GM12891 (cell line): ENCODE measurements at places on chromosomes 11 and 22.
A peak's percentile ranks its signal among the peaks of the same experiment; 100 is the strongest.

DNA sequence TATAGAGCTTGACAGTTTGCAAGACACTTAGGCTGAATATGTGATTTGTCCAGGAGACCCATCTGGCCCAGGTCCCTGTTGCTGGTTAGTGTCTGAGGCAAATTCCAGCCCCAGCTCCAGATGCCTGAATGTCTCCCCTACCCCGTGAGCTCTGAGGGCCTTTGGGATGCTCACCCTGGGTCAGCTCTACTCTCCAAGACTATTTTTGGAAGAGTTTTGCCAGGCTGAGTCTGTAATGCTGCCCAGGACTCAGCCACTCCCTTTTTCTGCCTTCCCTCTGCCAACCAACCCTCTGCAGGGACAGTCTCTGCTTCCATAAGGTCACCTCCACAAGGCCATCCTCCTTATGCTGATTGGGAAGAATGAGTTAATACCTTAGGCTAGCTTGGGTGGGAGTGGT, 66.3 kb downstream of the CABIN1 start:
- DNase-seq, result no peak

- no peak for DNase-seq
Observed at GRCh38 chr11:107545101-107545514, 20.4 kb downstream of the ALKBH8 start.

GRCh38 chr11:82906931-82907330, 5.4 kb downstream of the DDIAS start:
- DNase-seq, result no peak

- no peak for DNase-seq
Observed at GRCh38 chr11:99148352-99148751, 127.6 kb downstream of the CNTN5 start.

DNA sequence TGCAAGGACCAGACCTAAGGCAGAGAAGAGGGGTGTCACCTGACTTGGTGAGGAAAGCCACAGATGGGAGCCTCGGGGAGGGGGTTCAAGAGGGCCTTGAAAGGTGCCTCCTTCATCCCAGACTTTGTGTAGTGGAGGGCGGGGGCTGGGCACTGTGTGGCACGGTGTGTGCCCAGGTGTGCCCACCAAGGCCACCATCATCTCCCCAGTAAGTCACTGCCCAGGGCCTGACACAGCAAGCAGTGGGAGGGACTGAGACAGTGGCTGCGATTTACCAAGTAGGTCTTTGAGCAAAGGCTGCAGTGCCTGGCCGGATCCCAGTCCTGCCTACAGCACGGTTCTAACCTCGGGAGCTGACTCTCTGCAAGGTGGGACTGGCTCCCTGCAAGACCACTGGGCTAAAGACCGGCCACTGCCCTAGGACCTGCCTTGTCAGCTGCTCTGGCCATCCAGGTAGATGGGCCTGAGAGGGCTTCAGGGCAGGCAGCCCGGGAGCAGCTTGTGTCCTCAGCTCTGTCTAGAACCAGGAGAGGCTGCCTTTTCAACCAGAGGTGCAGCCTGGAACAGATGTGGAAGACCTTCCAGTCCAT, 1.4 kb downstream of the OSM start:
- DNase-seq, result no peak

GRCh38 chr11:67698247-67698646, 23.8 kb upstream of the ALDH3B2 start:
- DNase-seq, result no peak

DNA sequence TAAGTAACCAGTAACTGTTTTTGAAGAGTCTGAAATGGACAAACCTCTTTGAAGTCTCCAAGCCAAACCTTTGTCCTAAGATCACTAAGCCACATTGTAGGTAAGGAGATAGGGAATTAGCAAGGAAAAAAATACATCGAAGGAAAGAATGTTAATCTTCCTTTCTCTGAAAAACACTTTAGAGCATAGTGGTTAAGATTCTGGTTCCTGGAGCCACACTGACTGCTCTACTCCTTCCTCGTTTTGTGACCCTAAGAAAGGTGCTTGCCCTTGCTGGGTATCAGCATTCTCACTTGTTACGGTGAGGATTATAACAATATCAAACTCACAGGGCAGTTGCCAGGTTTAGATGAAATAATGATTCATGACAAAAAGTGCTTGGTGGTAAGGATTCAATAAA, 104.0 kb downstream of the SIK3 start:
- no peak for DNase-seq

GRCh38 chr22:27776650-27776958, 25.0 kb downstream of the MN1 start:
- no peak for DNase-seq

DNA sequence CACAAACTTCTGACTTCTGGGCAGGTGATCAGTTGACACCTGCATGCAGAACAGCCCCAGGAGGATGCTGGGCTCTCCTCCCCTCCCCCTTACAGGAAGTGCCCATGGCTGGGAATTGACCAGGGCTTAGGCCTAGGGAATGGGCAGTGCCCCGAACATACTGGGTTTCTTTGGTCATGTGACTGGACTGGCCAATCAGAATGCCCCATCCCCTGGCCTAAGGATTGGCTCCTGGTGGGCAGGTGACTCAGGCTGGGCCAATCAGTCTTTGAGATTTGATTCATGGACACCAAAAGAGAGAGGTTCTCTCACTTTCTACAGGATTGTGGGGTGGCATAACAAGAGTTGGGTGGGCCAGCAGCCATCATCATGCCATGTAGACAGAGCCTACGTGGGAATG, 37.1 kb downstream of the MCM5 start:
- peak; percentile 58 for DNase-seq

GRCh38 chr11:57394203-57394965, 3.9 kb upstream of the PRG2 start:
- no peak for DNase-seq

DNA sequence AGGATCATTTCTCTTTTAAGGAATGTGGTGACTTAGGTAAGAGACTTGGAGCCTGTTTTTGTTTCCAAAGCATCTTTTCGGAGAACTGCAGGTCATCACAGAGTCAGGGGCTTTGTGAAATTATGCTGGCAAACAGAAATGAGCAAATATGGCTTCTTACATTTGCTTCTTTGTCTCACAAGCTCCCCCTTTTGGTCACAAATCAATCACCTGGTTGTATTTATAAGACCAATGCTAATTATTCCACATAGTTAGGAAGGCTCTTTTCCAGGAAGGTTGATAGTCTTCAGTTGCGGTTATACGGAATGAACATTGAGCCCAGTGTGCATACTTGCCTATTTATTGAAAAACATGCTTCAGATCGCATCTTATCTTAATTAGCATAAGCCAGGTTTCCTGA, 34.6 kb upstream of the CEP126 start:
- no peak for DNase-seq

DNA sequence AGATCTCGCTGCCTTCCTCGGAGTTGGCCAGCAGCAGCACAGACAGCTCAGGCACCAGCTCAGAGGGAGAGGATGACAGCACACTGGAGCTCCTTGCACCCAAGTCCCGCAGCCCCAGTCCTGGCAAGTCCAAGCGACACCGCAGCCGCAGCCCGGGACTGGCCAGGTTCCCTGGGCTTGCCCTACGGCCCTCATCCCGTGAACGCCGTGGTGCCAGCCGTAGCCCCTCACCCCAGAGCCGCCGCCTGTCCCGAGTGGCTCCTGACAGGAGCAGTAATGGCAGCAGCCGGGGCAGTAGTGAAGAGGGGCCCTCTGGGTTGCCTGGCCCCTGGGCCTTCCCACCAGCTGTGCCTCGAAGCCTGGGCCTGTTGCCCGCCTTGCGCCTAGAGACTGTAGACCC, 6.4 kb downstream of the PLA2G3 start:
- DNase-seq, result no peak

- DNase-seq, result no peak
Observed at GRCh38 chr11:127733552-127733951, 733.0 kb upstream of the KIRREL3 start.

DNA sequence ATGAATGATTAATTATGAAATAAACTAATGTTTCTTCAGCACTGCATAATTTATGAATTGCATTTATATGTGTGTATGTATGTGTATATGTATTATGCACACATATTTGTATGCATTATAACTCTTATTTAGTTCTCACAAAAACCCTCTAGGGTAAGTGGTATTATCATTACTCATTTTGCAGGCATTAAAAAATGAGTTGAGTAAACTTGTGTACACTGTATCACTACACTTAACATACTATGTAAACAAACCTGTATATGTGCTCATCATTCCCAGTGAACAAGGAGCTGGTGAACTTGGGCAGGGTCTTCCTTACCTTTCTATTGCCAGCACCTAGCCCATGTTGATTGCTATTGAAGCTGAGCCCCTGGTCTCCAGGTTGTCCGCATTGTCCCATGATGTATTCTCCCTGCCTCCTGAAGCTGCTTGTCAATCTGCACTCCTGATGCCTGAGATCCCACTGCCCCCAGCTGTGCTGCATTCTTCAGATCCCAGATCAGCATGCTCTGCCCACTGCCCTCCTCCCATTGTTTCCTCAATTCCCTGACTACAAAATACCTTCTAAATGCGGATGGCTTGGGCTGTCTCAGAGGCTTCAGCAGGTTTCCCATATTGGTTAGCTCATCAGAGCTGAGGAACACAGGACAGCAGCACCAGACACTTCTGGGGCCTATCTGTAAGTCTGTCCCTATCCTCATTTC, 267.9 kb upstream of the SESN3 start:
- no peak for DNase-seq

- no peak for DNase-seq
Observed at GRCh38 chr11:112634551-112634950, 326.7 kb upstream of the NCAM1 start.

- DNase-seq, result no peak
Observed at GRCh38 chr11:19059833-19060232, 684 bp downstream of the MRGPRX2 start.

- DNase-seq, result no peak
Observed at GRCh38 chr11:131073167-131073566, 156.9 kb upstream of the SNX19 start.

GRCh38 chr11:112000703-112001102, 24.5 kb upstream of the DLAT start:
- no peak for DNase-seq

- DNase-seq, result no peak
Observed at GRCh38 chr11:15905366-15906104, 450.8 kb downstream of the SOX6 start.

GRCh38 chr11:132551016-132551415, 981.3 kb downstream of the OPCML start:
- DNase-seq, result no peak

DNA sequence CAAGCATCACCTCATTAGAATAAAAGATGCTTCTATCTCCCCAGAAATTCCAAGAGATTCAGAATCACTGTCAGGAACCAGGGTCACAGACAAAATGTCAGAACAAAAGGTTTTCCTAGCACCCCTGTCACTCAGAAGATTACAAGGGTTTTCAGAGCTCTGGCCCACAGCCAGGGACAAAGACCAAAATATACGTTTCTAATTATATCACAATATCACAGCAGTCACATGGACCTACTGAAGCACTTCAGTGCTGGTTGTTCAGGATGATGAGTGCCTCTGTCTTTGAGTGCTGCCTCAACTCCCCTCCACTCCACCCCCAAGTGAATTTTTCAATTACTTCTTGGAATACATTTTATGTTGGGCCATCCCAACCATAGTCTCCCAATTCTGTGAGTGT, 21.9 kb upstream of the RTL6 start:
- no peak for DNase-seq

DNA sequence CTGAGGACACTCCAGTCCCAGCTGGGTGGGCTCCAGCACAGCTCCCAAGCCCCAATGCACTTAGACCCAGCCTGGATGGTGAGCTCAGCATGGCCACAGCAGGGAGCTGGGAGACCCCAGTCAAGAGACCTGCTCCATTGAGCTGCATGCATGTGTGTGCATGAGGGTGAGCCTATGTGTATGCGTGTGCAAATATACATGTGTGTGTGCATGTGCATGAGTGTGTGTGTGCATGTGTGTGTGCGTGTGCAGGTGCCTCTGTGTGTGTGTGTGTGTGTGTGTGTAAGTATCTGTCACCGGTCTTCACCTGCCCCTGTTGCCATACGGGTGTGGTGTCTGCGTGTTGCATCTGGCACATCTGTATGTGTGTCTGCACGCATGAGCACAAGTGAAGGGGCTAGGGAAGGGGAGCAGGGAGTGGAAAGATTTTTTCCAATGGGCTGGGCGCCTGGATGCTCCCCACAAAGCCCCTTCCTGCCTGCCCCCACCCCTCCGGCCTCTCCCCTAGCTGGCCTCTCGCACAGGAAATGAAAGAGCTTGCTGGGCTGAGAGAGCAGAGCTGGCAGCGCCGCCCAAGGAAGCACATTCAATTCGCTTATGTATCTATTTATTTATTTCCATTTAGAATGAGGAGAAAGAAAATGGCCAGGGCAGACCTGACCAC, 4.1 kb downstream of the TSPAN32 start:
- DNase-seq, result no peak

DNA sequence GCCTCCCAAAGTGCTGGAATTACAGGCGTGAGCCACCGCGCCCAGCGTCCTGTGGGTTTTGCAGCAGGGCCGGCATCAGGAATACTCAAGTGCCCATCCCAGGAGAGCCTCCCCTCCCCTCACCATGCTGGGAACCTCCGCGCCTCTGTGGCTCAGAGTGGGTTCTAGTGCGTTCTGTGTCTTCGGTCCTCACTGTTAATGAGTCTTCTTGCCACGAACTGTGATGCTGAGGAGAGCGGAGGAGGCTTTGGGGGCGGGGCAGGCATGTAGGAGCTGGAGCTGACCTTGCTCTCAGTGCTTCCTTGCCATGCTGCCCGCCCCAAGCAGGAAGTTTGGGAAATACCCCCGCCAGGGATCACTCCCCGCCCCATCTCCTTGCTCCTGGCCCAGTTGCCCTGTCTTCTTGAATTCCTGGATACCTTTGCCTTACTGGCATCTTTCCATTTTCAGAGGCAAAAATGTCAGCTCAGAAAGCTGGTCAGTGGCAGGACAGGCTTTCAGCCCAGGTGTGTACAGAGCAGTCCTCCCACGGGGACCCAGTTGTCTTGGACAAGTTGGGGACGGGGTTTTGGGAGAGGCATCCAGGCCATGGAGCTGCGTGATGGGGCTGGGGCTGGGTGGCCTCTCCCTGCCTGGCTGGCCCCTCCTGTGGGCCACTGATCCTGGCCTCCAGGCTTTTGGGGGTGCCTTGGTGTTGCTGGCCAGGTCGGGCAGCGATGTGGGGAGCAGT, 5.1 kb downstream of the GRAMD4 start:
- DNase-seq, result no peak

DNA sequence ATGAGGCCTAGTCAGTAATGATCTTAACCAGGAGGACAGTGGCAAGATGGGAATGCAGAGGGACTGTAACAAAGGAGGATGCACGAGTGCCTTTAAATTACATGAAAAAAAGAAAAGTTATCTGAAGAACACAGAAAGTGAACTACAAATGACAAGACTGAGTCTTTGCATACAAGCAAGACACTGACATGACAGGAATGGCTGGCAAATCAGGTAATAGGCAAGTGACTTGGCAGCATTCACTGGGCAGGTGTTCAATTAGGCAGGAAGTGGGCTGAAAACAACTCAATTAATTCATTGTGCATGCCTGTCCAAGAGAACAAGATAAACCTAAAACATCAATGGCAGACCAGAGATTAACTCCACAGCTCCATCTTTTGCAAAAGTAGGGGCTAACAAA, 24.0 kb downstream of the SMCO4 start:
- no peak for DNase-seq

- DNase-seq, result no peak
Observed at GRCh38 chr11:55732936-55733335, 40.3 kb upstream of the OR5D13 start.
